ENCODE measurements at places on chromosomes 13 and 19.
A peak's percentile ranks its signal among the peaks of the same experiment; 100 is the strongest.

DNA sequence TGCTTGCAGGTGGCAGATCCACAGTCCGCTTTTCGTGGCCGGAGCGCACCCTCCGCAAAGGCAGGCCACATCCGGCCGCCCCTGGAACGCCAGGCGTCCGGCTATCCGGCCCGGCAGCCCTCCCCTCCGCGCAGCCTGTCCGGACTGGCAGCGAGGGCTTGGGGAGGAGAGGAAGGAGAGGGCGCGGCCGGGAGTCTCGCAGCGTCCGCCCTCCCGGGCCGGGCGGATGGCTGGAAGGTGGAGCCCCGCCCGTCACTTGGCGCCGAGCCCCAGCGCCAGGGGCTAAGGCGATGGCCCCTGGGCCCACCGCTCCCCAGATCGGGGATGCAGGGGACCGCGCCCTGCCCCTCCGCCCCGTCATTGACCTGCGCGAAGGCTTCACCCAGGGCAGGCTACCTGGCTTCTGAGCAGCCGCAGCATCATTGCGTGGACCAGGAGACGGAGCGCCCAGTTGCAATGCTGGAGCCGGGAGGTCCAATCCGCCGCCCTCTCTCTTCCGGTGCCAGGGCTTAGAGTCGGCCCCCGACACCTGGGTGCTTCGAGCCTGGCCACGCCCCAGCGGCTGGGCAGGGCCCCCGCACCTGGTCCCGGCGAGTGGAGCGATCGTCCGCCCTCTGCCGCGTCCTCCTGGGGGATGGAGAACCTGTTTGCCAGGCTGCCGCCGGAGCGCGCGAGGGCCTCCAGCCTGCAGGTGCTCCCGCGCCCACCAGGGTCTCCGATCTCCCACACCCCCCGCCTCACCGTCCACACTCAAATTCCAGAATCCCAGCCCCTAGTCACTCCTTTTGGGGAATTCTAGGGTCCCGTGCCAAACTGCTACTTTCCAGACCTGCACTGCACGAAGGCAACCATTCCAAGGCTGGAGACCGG is at the start of gene FUT1:
Gene FUT1 (minus strand): TSS at position 146 of the 870 bp plus-strand sequence. CDS start 1,360 bp downstream, outside the sequence.
- no peak for DNase-seq

- DNase-seq = peak; percentile 63
These were observed 7.7 kb downstream of the UBE2L5 start for GRCh38 chr13:30429721-30430694.

DNA sequence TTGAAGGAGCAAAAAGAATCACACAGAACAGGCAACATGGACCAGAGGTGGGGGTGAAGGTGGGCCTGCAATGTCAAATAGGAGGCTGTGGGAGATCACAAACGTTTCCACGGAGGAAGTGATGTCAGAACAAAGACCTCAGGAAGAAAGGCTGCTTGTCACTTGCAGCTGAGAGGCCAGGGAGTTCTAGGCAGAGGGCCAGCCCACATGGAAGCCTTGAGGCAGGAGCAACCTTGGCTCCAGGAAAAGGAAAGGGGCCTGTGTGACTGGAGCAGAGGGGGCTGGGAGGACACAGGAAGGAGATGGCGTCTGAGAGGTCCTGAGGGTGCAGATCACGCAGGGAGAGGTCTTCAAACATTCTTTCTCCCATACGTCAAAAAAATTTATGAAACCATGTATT is 16.3 kb downstream of the ZNF160 start:
- no peak for DNase-seq

- no peak for DNase-seq
These were observed 36.6 kb downstream of the FOXO1 start for GRCh38 chr13:40629678-40630384.

DNA sequence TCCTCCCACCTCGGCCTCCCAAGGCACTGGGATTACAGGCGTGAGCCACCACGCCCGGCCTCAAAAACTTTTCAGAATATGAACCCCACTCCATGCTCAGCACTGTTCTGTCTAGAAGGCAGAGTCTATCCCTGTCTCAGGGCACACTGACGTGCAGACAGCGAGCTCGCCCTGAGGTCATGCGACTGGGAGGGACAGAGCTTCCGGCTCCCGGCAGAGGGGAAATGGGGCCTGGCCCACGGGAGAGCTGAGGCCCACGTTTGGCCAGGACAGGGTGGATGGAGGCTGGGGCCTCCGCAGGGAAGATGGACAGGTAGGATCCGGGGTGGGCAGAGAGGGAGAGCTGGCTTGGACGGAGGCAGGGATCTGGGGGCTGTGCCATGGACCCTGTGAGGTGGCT is 2.8 kb upstream of the AZU1 start:
- no peak for DNase-seq

GRCh38 chr19:33811736-33812387 is 15.2 kb downstream of the KCTD15 start:
- no peak for DNase-seq

GRCh38 chr13:101942038-101942437 is 459.8 kb downstream of the FGF14 start:
- DNase-seq = peak; percentile 23

DNA sequence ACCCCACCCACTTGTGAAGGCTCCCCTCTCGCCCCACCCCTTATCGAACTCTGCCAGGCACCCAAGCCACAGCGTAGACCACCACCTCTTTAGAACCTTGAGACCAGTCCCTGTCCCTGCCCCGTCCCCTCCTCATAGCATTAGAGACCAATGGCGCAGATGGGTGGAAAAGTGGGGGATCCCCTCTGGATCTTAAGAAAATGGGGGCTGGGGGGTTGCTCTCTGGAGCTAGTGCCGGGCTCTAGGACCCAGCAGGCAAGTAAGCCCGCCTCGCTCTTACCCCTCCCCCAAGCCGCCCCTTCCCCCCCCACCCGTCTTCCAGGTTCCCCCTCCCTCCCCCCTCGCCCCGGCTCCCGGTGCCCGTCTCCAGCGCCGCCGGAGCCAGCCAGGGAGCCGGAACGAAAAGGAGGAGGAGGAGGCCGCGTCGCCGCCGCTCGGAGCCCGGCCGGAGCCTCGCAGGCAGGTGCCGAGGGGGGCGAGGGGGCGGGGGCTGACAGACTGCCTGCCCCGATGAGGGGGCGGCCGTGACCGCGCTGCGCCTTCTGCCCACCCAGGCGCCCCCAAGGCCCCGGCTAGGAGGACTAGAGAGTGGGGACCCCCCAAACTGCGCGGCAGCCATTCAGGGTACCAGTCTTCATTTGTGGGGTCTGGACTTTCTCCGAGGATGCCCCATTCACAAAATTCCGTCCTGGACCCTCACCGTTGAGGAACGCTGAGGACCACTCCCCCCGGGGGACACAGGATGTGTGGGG is at the start of gene SPRED3:
Gene SPRED3 (plus strand): TSS at position 349 of the 752 bp plus-strand sequence. CDS start 1,606 bp downstream, outside the sequence.
- DNase-seq = no peak

All from smooth muscle cell of the brain vasculature (primary cell).